ENCODE measurements at places on chromosomes 13 and 19.
A peak's percentile ranks its signal among the peaks of the same experiment; 100 is the strongest.

- peak; percentile 56 for DNase-seq
These were observed 435.9 kb upstream of the SGCG start for GRCh38 chr13:22744688-22745452.

GRCh38 chr13:33518452-33518851, 232.9 kb upstream of the STARD13 start:
- peak; percentile 22 for DNase-seq

- no peak for DNase-seq
These were observed 221.2 kb downstream of the ZNF536 start for GRCh38 chr19:30593356-30593755.

DNA sequence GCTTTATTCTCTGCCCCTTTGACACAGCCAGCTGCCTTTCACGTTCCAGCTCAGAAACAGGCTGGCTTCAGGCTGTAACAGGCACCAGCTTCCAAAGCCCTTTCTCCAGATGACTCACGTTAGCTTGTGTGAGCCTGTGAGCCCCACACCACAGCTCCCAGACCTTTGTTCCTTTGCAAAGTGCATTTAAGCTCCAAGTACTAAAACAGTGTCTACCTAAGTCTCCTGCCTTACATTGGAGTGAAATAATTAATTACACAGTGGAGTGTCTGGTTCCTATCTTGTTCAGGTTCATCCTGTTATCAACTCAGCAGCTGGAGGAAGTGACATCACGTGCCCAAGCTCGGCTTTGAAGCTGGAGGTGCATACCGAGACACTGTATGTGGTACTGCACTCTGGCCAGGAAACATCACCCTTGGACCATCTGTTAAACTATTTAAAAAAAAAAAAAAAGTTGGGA, 475.8 kb downstream of the FOXO1 start:
- peak; percentile 9 for DNase-seq

GRCh38 chr19:16074488-16075365, 1.6 kb upstream of the TPM4 start:
- DNase-seq, result no peak

DNA sequence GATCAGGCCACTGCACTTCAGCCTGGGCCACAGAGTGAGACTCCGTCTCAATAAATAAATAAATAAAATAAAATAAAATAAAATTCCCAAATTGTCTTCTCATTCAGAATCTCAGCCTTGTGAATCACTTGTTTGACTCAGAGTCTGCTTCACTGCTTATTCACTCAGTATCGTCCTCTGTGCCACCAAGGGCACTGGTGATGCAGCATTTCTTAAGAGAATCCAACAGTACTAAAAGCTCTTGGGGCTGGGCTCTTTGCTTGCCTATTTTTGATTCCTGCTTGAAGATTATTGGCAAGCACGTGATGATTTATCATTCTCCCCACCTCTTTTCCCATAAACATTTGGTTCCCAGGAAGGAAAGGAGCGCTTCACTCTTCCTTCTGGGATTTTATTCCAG, 54.8 kb upstream of the HMGB1 start:
- DNase-seq, result no peak

- DNase-seq, result no peak
These were observed 43.2 kb upstream of the TSHZ3 start for GRCh38 chr19:31392464-31392863.

DNA sequence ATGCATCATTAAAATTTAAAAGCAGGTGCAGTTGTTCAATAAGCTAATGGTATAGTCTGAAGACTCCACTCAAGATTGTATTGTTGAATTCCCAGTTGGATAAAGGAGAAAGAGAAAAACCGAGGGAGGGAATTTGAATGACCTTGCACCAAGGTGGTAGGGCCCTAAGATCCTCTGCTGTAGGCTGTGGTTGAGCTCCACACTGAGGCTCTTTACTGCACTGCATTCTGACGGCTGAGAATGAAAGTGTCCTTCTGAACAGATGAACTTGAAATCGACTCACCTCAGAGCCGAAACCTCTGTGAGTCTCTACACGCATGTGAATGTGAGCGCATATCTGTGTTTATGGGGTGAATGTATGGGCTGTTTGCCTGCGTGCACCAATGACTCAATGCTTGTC, 388.9 kb upstream of the DACH1 start:
- peak; percentile 74 for DNase-seq

DNA sequence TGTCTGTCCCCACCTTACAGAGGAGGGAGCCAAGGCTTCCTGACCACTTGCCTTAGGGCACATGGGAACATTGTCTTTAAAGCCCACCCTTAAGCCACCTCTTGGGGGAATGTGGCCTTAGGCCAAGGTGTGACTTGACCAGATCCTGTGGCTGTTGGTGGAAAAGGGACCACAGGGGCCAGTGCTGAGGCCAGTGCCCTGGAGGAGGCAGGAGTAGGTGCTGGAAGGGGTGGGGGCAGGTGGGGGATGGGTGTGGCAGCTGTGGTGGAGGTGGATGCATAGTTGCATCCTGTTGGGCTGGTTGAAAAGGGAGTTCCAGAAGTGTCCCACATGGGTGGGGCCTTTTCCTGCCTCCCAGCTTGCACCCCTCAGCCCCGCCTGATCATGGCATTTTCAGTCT, 44.8 kb downstream of the DNM2 start:
- DNase-seq, result no peak

- DNase-seq, result no peak
These were observed 238.1 kb downstream of the FOXO1 start for GRCh38 chr13:40428354-40428753.

DNA sequence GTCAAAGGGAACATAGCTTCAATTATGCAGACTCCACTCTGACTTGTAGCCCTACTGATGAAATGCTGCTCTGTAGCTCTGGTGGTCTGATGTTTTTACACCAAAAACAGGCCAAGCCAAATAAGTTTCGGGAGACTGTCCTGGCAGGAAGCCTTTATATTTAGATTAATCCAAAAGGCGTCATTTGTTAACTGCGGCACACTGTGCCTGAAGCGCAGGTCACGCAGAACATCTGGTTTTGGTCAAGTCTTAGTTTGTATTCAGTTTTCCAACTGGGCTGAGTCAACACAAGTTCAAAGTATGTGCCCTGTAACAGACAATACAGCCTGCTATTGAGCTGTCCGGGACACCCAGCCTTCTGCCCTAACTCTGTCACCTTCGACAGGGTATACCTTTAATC, 154.6 kb upstream of the IPO5 start:
- no peak for DNase-seq

DNA sequence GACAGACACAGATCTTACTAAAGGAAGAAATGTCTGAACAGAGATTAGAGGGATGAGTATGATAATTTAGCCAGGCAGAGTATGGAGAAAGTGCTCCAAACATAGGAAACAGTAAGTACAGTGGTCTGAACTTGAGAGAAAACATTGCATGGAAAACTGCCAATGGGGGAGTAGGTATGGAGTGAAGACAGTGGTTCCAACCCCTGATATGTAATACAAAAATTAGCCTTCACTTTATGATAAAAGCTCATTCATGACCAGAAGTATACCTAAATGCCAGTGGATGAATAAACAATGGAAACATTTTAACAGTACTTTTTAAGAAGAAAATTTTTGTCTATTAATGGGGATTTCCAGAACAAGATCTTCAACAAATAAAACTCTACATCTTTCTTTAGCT, 334.0 kb downstream of the DIAPH3 start:
- DNase-seq, result no peak

DNA sequence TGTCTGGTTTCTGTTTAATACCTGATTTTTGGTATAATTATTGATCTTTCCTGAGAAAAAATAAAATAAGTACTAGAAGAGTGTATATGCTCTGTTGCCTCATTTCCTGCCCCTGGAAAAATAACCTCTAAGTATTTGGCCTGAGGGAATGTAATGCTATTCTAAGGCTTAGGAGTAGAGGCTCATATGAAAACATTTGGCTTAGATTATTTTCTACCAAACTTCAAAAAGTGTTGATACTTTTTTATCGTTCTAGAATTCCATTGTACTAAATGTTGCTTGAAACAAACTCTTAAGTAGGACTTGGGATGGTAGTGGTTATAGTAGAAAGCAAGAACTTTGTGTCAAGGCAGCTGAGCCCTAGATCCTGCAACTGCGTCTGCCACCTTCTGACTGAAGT, 57.8 kb downstream of the COG3 start:
- DNase-seq, result no peak

GRCh38 chr13:67642657-67643056, 412.5 kb upstream of the PCDH9 start:
- DNase-seq, result no peak

GRCh38 chr13:26344980-26345379, 91.1 kb downstream of the CDK8 start:
- no peak for DNase-seq

DNA sequence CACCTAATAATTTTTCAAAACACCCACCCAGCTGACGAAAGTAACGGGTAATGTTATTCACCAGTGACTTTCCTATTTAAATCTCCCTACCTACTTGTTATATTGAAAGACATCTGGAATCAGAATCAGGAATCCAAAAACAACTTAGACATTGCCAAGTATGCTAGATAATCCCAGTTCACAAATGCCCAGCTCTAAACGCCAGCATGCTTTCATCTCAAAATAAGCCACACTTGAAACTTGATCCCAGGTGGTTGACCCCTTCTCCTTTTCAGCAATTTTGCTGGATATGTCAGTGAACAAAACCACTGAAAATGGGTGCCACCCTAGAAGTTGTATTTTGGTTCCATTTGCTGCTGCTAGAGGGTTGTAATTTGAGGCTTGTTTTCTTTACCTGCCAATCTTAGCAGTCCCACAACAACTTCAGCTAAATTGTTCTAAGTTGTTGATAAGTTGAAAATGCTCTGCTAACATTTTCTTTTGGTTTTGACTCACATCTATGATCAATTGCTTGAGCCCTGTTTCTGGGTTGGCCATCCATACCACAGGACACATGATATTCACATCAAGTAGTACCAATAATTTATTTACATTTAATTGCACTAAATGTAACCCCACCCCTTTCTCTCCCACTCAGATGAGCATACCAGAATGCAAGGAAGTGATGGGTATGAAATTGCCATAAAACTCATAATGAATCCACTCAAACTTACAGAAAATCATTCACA, 66.4 kb downstream of the DCT start:
- DNase-seq, result peak; percentile 83

GRCh38 chr13:21034603-21035191, 26.7 kb downstream of the LATS2 start:
- DNase-seq, result no peak

- DNase-seq, result no peak
These were observed 691 bp downstream of the KIR2DL4 start for GRCh38 chr19:54804101-54804500.

DNA sequence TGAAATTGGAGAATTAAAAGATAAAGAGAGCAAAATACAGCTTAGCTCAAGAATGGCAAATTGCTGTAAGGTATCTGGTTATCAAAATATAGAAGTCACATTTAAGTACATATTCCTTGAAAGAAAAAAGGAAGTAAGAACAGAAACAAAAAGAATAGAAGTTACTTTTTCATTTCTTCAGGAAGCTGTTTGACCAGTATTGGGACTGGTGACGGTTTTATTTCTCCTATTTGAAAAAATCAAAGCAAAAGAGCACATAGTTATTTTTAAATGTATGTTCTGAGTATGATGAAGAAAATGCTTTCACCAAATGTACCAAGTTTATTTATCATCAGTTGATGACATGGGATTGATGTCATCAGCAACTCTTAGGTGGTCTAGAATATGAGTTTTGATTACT, 83.1 kb upstream of the OXGR1 start:
- DNase-seq, result no peak

DNA sequence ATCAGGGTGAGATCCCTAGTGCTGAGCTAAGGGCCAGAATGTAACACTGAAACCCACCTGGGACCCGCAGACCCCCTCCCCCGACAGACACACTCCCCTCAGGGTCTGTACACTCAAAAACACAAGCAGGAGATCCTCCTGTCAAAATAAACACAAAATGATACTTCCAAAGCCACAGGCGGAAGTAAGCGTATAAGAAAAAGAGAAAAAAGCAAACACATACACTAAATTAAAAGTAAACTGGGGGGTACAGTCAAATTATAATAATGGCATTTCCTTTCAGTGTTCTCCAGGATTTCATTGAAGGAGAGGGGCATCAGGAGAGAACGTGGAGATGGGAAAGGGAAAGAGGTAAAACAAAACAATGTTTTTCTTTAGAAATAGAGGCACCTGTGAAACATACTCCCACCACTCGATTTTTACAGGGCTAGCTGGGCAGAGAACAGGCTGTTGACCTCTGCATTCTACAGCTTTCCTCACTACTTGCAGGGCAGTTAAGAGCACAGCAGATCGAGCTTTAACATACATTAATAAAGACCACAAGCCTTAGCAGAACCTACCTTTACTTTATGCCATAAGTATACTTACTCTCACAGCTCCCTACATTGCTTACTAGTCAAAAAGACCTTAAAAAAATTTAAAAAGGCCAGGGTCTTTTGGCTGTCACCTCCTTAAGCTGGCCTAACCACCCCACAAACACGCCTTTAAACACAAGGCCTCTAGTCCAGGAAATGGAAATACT, 5.3 kb downstream of the ZIC5 start:
- no peak for DNase-seq

GRCh38 chr13:102300379-102300778, 101.5 kb downstream of the FGF14 start:
- no peak for DNase-seq

GRCh38 chr13:93460005-93460404, 233.4 kb downstream of the GPC6 start:
- DNase-seq, result no peak

DNA sequence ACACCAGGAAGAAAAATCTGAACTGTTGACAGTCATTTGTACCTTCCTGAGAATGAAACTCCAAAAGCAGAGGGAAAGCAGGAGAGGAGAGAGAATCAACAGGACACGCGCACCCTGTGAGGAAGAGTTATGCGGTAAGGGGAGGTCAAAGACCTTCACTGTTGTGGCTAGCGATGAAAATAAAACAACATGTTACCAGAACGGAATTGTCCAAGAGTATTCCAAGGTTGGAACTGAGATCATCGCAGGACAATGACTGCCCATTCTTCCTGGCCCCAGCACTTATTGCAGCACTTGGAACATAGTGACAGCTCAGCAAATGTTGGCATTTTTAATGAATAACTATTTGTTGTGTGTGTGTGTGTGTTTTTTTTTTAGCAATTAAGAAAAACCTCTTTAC, 176.0 kb upstream of the TSC22D1 start:
- DNase-seq, result no peak

DNA sequence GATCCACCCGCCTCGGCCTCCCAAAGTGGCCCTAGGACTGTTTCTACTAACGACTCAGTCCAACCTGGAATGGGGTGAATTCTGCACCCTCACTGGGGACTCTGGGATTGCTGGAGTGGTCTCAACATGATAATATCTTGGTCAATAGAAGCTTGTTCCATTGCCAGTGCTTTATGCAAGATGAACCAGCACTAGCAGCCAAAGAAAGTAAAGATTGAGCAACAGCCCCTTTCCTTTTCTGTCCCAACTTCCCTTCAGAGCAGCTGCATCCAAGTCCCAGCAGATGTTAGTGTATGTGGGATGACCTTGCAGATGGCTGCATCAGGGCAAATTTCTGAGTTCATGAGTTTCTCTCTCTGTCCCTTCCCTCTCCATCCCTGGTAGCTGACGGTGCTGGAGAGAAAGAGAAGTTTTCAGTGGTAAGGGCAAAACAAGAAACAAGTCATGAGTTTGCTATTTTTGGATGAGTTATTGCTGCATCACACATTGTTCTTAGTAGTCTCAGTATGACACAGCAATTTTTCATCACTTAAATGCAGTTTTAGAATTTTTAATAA, 183.6 kb upstream of the EDNRB start:
- no peak for DNase-seq

GRCh38 chr13:65710514-65710913, 1519.6 kb downstream of the PCDH9 start:
- no peak for DNase-seq

GRCh38 chr13:20393273-20394168, 132.1 kb downstream of the CRYL1 start:
- no peak for DNase-seq

- DNase-seq, result no peak
These were observed 120.7 kb upstream of the SPATA13 start for GRCh38 chr13:24039621-24040475.
